ENCODE measurements at places on chromosomes 5 and 9.

GRCh38 chr9:21830589-21830988 is 28.2 kb downstream of the MTAP start:
- no peaks in the 10 kb centered on the region for H3K27me3 ChIP-seq
- DNase-seq: no peak
- no peak overlapping the region for H3K4me3 ChIP-seq
- no peak overlapping the region for H3K27ac ChIP-seq
- peaks cover 67% of the 10 kb centered on the region for H3K36me3 ChIP-seq

DNA sequence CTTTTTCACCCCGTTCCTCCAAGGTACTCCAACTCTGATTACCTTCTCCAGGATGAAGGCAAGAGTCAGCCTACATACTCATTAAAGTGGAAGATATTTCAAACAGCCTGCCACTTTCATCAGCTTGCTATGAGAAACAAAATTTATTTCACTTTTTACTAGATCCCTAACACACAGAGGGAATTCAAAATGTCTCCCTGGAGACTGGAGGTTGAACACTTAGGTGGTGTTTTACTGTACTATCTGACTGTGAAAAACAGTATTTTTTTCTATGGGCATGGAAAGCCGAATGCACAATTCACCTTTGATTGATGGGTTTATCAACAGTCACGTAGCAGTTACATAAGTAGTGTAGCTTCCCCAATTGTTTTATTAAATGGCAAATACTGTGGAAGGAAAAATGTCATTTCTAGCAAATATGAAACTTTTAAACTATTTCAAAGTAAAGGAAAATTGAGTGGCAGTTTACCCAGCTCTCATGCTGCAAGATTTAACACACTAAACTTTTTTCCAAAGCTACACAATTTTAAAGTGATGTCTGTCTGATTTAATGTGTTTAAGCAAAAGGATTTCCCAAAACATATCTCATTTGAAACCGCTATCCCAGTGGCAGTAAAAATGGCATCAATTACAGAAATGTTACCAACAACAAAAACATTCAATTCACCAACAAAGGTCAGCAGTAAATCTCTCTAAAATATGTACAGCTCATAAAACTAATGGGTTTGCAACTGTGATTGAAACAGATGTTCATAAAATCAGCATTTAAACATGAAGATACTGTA is 125.0 kb upstream of the TLE4 start:
- H3K27ac ChIP-seq: no peak overlapping the region
- no peaks in the 10 kb centered on the region for H3K36me3 ChIP-seq
- H3K4me1 ChIP-seq: no peaks in the 10 kb centered on the region

DNA sequence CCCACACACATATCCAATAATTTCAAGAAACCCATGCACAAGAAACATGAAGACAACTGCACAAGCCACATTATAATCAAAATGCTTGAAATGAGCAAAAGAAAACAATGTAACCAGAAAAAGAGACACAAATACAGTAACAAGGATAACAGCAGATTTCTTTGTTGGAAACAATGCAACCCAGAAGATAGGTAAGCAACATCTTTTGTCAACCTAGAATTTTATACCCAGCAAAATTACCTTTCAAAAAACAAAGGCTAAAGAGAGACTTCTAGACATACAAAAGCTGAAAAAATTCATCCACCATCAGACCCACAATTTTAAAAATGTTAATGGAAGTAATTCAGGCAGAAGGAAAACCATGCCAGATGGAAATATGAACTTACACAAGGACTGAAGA is 5.0 kb upstream of the COL23A1 start:
- peaks cover 9% of the 10 kb centered on the region for H3K4me1 ChIP-seq
- H3K27me3 ChIP-seq: peaks cover 5% of the 10 kb centered on the region
- H3K27ac ChIP-seq: no peak overlapping the region
- H3K4me3 ChIP-seq: no peak overlapping the region

- H3K27ac ChIP-seq: no peak overlapping the region
- no peaks in the 10 kb centered on the region for H3K4me1 ChIP-seq
- no peaks in the 10 kb centered on the region for H3K36me3 ChIP-seq
- no peaks in the 10 kb centered on the region for H3K27me3 ChIP-seq
These were observed 356.7 kb upstream of the TRPC7 start for GRCh38 chr5:136722086-136722485.

DNA sequence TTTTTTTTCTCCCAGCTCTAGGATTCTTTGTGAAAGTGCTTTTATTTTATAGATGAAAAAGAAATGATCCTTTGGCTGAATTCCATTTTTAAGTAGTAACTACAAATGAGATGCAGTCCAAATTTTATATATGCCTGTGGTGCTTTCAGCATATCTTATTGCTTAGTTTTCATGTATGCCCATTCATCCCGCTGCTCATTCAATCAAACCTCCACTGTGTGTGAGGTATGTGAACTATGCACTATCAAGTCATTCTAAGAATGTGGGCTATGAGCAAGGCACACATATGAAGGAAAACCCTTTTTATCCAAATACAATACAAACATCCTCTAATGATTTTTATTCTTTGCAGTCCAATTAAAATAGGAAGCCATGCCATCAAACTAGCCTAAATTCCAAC is 1069.1 kb upstream of the DMAC1 start:
- no peaks in the 10 kb centered on the region for H3K27me3 ChIP-seq
- no peak overlapping the region for H3K27ac ChIP-seq
- DNase-seq: no peak
- H3K4me3 ChIP-seq: no peak overlapping the region

DNA sequence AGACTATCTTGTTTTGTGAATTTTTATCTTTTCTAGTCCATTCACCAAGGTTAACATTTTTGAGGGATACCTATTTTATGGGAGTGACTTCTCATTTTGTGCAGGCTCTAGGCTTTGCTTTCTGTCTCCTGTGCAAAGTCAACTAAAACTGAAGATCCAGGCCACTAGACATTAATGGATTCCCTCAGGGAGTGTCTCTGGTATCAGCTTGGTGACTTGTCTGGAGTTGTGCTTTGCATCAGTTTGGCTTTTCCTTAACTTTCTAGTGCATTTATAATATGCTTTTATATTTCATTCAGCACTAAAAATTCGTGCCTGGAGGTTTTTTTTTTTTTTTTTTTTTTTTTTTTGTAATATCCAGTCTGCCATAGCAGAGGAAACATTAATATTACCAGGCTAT is 144.2 kb downstream of the YIPF5 start:
- DNase-seq: no peak
- H3K4me1 ChIP-seq: no peaks in the 10 kb centered on the region
- H3K27ac ChIP-seq: no peak overlapping the region
- H3K27me3 ChIP-seq: no peaks in the 10 kb centered on the region

- no peak for DNase-seq
- no peaks in the 10 kb centered on the region for H3K36me3 ChIP-seq
- H3K4me1 ChIP-seq: no peaks in the 10 kb centered on the region
- H3K27me3 ChIP-seq: no peaks in the 10 kb centered on the region
These were observed 618.8 kb upstream of the KLF4 start for GRCh38 chr9:108108280-108108851.

GRCh38 chr5:42858031-42858643 is 46.4 kb upstream of the SELENOP start:
- H3K27ac ChIP-seq: peak overlapping the region; percentile 34
- peaks cover 6% of the 10 kb centered on the region for H3K4me1 ChIP-seq
- no peaks in the 10 kb centered on the region for H3K27me3 ChIP-seq
- no peak for DNase-seq
- no peaks in the 10 kb centered on the region for H3K36me3 ChIP-seq
- no peak overlapping the region for H3K4me3 ChIP-seq

DNA sequence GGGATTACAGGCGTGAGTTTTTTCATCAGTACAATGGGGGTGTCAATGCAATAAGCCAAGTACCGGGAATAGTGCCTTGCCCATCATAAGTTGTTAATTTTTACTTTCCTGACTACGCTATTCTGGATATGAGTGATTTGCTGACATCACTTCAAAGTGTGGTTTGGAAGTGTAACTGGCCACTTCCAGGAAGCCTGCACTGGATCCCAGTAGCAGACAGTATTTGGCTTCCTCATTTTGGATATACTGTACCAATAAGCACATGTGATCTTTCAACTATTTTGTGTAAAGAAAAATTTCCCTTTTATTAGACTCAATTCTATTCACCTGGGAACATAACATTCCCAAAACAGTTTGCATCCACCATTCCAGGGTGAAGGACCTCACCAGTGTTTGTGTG is 417.7 kb upstream of the KLF4 start:
- H3K36me3 ChIP-seq: no peaks in the 10 kb centered on the region
- H3K4me3 ChIP-seq: no peak overlapping the region
- no peaks in the 10 kb centered on the region for H3K27me3 ChIP-seq

- H3K4me3 ChIP-seq: no peak overlapping the region
- no peak overlapping the region for H3K27ac ChIP-seq
- H3K36me3 ChIP-seq: no peaks in the 10 kb centered on the region
- no peak for DNase-seq
These were observed 235.7 kb upstream of the TNC start for GRCh38 chr9:115353681-115354080.

- no peaks in the 10 kb centered on the region for H3K27me3 ChIP-seq
- no peaks in the 10 kb centered on the region for H3K4me1 ChIP-seq
- H3K36me3 ChIP-seq: no peaks in the 10 kb centered on the region
- H3K4me3 ChIP-seq: no peak overlapping the region
These were observed 32.1 kb downstream of the FOXI1 start for GRCh38 chr5:170137694-170138214.

GRCh38 chr5:95973793-95974325 is 12.2 kb upstream of the ELL2 start:
- H3K4me1 ChIP-seq: no peaks in the 10 kb centered on the region
- no peaks in the 10 kb centered on the region for H3K27me3 ChIP-seq
- H3K36me3 ChIP-seq: no peaks in the 10 kb centered on the region
- no peak for DNase-seq
- no peak overlapping the region for H3K4me3 ChIP-seq

DNA sequence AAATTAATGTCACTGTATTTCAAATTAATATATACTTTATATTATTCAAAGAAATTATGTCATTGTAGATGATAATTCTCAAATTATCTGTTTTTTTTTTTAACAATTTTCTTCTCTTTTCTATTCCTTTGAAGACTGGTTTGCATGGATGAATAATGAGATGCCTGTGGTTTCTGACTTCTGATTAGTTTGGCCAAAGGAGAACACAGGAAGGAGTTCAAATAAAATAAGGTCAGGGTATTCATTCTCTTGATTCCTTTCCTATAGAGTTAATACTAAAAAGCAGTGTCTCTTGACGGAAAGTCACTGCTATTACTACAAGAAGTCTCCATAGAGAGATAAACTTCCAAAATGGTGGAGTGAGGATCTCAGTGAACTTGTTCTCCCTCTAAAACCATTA is 279.6 kb upstream of the FTMT start:
- no peak overlapping the region for H3K4me3 ChIP-seq
- H3K27ac ChIP-seq: no peak overlapping the region
- no peaks in the 10 kb centered on the region for H3K27me3 ChIP-seq
- no peaks in the 10 kb centered on the region for H3K36me3 ChIP-seq

GRCh38 chr9:18327121-18327520 is 146.8 kb upstream of the ADAMTSL1 start:
- H3K27me3 ChIP-seq: no peaks in the 10 kb centered on the region
- no peaks in the 10 kb centered on the region for H3K4me1 ChIP-seq
- no peak overlapping the region for H3K4me3 ChIP-seq
- H3K27ac ChIP-seq: no peak overlapping the region

GRCh38 chr5:117594166-117594565 is 1019.5 kb upstream of the SEMA6A start:
- no peak overlapping the region for H3K27ac ChIP-seq
- no peaks in the 10 kb centered on the region for H3K36me3 ChIP-seq
- peaks cover 6% of the 10 kb centered on the region for H3K4me1 ChIP-seq
- DNase-seq: no peak

DNA sequence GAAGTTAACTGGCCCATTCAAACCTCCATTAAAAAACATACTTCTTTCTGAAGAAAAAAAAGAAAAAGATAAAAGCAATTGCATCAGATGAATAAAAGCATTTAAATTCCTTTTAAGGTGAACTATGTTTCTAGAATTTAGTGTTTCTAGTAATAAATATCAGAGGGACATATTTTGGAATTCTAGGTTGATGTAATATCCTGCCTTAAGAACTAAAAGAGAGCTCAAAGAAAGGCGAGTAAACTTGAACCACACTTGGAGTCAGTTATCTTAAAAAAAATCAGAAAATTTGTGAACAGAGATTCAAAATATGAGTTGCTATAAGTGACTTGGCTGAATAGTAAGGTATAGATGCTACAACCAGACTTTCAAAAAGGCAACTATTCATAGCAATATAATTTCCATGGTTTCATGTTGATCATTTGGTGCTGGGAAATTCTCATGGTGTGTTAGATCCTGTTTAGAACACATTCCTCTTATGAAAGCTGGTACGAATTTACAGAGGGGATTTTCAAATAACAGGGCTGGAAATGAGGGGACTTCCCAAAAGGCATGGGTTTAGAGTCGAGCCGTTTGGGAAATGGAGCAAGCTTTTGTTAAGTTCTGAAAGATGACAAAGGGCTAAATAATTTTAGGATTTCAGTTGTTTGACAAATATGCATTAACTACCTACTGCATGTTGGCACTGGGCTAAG is 37.6 kb upstream of the RAI14 start:
- no peaks in the 10 kb centered on the region for H3K4me1 ChIP-seq
- no peak overlapping the region for H3K27ac ChIP-seq
- no peaks in the 10 kb centered on the region for H3K27me3 ChIP-seq
- H3K4me3 ChIP-seq: no peak overlapping the region

DNA sequence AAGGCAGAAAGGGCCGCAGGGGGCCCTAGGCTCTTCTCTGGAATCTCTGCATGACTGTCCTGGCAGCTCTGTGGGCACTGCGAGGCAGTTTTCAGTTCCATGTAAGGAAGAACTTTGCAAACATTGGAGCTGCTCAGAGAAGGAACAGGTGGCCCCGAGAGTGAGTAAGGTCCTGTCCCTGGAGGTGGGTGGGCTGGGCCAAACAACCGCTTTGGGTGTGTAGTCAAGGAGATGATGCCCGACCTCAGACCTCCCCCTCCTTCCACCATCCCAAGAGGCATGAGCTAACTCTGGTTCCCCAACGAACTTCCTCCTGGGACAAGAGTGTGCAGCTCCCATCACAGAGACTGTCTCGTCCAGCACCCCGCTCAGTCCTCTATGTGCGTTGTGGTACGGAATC is 20.5 kb downstream of the CSF1R start:
- peaks cover 6% of the 10 kb centered on the region for H3K36me3 ChIP-seq
- no peaks in the 10 kb centered on the region for H3K27me3 ChIP-seq
- no peak overlapping the region for H3K27ac ChIP-seq
- peaks cover 16% of the 10 kb centered on the region for H3K4me1 ChIP-seq
- peak; percentile 67 for DNase-seq

GRCh38 chr9:25442526-25442925 is 235.7 kb downstream of the TUSC1 start:
- no peaks in the 10 kb centered on the region for H3K27me3 ChIP-seq
- H3K4me1 ChIP-seq: no peaks in the 10 kb centered on the region
- no peaks in the 10 kb centered on the region for H3K36me3 ChIP-seq
- no peak overlapping the region for H3K4me3 ChIP-seq
- DNase-seq: no peak

DNA sequence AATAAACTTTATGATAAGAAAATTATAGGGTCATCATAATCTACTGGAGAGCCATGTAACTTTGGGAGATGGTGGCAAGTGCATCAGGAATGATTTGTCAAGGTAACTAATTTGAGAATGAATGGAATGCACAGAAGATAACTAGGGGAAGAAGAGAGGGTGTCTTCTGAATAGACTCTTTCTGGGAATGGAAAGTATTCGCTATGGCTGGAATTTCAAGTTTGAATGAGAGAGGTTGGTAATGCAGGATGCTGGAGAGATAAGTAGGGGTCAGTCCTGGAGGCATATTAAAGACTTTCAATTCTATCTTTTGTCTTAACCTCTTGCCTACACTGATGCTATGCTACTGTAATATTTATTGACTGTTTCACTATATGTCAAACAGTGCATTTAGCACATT is 714.2 kb downstream of the CETN3 start:
- H3K27ac ChIP-seq: no peak overlapping the region
- H3K36me3 ChIP-seq: no peaks in the 10 kb centered on the region
- no peak overlapping the region for H3K4me3 ChIP-seq
- no peak for DNase-seq
- H3K4me1 ChIP-seq: no peaks in the 10 kb centered on the region
- no peaks in the 10 kb centered on the region for H3K27me3 ChIP-seq
